ENCODE measurements at places on chromosomes 1 and 21.

- DNase-seq = no peak
Observed at GRCh38 chr1:41365772-41366454, 4.7 kb downstream of the FOXO6 start.

DNA sequence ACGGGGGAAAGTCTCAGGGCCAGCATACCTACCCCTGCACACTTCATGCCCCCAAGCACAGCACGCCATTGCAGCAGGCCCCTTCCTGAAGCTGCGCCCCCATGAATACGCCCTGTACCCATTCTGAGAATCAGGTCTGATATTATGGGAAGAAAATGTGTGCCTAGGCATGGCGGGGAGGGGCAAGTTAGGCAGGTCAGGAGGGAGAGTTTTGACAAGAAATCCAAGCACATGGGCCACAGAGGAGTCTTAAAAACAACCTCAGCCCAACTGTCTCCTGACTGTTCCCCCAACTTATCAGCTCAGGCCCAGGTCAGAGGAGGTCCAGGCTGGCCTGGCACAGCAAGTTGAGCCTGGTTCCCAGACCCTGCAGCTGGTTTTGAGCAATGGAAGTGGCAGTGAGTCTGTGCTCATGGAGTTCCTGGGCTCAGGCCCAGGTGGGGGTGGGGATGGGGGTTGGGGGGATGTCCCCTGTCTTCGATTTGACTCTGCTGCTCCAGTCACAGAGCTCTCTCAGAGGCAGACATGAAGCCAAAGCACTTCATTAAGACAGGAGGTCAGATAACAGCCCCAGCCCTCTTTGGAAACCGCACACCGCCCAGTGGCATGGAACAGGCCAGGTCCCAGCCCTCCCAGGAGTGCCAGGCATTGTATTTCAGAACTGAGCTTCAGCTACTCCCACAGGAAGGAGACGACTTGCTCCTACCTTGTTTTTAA lies 20.6 kb upstream of the BCAR3 start:
- DNase-seq = no peak

DNA sequence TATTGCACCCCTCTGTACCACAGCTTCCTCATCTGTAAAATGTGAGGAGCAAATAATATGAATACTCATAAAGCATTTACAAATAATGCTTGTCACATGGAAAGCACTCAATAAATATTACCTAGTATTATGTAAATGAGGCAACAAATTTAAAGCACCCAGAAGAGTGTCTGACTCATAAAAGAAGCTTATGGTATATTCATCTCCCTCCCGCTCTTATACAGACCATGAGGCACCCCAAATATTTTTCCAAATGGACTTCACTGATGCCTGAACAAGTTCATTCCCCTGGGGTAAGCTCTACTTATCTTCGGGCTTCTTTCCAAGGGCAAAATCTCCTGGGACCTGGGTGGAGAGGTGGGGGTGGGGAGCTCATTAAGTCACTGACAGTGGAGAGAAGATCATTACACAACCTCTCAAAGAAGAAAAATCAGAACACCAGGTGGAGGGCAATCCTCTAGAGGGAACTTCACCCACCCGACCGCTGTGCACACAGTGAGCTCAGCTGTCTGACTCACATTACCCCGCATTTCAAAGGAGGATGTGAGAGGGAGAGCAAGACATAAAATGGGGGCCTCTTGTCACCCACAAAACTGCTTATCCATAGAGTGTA lies 166.2 kb downstream of the ASTN1 start:
- no peak for DNase-seq

- no peak for DNase-seq
Observed at GRCh38 chr1:205230982-205231381, 3.2 kb downstream of the TMCC2 start.
